NCI-H1417 treated with DMSO at 0.1 percent for 48 hours (cell line): ENCODE measurements at places on chromosomes 13 and 19.
A peak's percentile ranks its signal among the peaks of the same experiment; 100 is the strongest.

GRCh38 chr19:30017172-30017571, 75.1 kb downstream of the URI1 start:
- DNase-seq: no peak

DNA sequence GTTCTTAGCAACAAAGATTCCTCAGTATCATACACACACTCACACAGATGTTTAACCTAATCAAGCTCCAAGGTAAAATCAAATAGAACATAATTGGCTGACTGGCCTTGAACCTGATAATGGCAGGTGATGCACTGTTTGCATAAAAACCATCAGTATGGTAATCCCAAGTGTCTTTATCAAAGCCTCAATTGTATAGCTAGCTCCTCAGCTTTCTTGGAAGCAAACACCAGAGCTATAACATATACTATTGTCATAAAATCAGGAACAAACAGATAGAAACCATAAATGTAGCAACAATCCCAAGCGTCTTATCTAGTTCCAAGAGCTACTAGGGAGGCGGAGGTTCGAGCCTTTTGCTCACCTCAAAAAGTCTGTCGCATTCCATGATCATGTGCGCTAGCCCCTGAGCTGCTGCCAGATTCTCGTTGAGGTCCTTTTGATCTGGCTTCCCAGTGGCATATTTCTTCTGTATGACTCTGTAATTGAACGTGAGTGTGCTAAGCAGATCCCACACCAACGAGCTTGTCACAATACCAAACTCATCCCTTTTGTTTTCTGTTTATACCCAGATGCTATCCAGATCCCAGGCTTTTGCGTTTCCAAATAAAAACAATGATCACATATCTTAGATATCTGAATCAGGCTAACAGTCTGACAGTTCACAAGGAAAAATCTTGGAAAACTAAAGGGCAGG, 95.3 kb downstream of the KL start:
- DNase-seq: no peak

DNA sequence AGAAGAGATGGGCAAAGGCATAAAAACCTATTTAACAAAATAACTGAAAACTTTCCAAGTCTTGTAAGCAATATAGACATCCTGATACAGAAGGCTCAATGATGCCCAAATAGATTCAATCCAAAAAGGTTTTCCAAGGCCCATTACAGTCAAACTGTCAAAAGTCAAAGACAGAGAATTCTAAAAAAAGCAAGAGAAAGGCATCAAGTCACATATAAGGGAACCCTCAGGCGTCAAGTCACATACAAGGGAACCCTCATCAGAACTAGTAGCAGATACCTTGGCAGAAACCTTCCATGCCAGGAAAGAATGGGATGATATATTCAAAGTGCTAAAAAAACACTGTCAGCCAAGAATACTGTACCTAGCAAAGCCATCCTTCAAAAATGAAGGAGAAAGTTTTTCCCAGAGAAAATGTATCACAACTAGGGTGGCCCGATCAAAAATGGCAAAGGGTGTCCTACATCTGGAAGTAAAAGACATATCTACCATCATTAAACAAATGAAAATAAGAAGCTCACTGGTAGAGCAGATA, 21.2 kb downstream of the ZNF829 start:
- no peak for DNase-seq

DNA sequence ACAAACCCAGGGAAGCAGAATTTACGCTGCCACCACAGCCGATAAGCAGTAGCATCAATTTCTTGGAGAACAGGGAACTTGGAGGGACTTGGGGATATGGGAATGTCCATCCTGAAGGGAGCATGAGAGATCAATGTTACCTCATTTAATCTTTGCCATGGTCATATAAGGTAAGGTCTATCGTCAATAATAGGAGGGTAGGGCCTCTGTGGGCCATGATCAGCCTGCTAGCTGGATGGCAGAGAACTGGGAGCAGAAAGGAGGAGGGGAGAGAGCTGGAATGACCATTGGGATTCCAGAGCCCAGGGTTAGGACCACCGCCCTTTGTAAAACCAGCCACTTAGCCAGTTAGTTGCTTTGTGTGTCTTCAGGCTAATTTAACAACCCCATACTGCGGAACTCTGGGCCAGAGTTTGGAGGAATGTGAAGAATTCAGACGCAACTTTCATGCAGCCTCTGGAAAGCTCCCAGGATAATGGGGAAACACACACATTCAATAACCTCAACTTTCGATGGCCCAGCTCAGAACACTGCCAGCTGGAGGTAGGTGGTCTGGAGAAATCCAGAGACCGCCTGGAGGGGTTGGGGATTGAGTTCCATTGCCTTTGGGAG, 40.3 kb downstream of the ZNF557 start:
- DNase-seq: no peak

DNA sequence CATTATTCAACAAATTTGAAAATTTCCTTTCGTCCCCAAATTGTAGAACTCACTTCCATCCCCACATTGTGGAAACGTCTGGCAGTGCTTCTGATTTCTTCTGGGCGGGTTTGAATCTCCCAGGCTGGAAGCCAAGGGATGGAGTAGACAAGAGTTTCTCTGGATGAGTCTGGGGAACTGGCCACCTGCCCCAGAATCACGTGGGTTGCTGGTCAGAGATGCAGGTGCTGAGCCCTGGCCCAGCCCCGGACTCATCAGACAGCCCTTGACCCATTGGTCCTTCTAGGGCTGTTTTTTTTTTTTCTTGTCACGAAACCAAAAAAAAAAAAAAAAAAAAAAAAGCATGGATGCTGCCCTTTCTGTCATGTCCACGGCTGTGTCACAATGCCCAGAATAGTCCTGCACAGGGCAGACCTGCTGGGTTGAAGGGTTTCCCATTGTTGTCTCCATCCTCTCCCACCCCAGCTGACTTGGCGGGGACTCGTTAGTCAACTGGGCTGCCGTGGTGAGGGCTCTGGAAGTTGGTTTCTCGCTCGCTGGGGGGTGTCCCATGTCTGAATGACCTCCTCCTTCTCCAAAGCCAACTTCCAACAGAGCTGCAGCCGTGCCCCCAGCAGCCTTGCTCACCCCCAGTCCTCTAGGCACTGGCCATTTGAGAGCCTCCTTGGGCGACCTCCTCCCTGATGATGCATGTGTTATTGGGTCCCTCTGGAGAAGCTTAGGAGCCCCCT, 12.8 kb downstream of the CHST8 start:
- no peak for DNase-seq

DNA sequence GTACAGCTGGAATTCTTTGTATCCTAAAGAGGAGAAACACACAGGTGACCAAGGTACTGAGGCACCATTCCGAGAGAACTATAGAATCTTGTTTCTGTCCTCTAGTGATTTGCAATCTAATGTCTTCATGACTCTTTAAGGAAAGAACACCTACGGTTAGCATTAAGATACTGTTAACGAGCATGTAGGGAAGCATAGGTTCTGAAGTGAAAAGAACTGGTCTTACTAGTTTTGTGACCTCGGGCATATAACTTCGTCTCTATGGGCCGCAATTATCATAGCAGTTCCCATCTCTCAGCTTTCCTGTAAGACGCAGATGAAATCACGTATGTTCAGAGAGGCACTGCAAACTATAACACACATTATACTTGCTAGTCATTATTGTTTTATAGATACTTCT, 193.0 kb upstream of the NBEA start:
- no peak for DNase-seq

DNA sequence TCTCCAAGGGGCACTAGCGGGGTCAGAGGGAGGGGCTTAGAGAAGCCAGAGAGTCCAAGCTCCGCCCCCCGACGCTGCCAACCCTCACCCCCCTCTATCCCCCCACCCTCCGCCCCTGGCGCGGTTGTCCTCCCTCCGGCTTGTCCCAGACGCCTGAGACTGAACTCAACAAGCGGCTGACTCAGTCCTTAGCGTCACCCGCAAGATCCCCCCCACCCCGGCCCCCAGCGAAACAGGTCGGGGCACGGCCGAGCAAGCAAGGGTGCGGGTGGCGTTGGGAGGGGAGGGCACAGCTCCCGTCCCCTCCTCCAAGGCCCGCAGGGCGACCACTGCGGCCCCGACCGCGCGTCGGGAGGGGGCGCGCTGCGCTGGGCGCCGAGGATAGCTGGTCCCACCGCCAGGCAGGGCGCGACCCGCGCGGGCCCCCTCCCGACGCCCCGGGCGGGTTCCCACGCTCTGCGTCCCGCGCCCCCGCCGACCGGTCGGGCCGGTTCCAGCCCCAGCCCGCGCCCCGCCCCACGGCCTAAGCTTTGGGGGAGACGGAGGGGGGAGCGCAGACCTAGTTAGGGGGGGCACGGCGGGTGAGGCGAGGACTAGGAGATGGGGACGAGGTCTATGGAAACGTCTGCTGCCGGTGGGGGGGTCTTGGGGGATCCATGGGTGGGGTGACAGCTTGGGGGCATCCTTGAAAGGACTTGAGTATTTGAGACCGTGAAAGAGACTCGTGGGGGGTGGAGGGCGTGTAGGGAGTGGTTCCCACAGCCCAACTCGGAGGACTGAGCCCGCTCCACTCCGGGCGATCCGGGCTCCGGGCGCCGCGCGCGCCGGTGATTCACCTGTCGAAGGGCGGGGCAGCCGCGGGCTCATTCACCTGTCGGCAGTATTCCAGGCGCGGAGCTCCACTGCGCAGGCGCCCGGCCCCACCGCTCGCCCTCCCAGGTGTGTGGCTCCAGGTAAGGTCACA, 5.1 kb downstream of the NOTCH3 start:
- peak; percentile 13 for DNase-seq

DNA sequence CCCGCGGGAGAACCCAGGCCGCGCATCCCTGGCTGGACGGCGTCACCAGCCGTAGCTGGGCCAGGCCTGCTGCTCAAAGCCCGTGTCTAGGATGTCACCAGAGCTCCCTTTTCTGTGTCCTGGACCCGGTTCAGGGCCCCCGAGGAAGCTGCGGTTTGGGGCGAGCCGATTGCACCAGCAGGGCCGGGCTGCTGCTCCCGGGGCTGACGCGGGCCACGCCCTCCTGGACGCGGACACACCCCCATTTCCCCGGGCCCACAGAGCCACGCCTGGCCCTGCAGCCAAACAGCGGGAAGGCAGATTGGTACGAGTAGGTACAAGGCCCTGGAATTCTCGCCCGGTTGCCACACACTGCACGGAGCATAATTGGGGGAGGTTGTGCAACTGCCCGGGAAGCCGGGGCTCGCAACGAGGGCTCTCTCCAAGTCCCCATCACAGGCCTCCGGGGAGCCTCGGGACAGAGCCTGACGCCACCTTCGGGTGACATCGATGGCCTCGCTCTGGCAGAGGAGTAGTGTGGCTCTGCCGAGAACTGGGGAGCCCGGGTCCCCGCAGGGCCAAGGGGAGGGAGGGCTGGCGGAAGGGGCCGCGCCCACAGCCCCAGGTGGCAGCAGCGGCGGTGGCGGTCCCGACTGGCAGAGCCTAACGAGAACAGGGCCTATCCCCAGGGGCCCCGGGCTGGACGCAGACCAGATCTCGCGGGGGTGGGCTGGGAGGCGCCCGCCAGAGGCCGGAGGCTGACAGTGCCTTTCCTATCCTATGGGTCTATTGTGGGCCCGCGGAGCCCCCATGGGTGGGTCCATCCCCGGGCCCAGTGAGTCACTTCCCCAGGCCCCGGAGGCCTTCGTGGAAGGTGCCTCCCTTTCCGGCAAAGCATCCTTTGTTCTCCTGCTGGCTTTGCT, 23.5 kb downstream of the KCTD15 start:
- DNase-seq: no peak

- no peak for DNase-seq
These were observed 65.3 kb upstream of the KLHL1 start for GRCh38 chr13:70173598-70173959.

DNA sequence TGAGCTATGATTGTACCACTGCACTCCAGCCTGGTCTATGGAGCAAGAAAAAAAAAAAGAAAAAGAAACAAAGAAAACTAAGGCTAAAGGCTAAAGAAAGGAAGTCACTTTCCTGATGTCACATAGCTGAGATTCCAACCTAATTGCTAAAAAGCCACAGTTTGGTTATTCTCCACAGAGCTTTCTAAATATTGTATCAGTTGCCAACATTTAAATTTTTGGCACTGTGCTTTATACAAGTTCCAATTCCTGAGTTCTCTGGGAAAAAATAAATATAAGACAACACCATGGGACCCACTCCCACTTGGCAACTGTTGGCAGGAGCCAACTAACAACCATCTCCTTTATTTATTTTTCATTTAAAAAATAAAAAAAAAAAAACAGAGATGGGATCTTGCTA, 11.2 kb upstream of the LYPD3 start:
- DNase-seq: no peak
